ENCODE measurements at places on chromosomes 1 and 21.

GRCh38 chr1:37846647-37847339, 12.6 kb downstream of the MTF1 start:
- DNase-seq, result no peak

- no peak for DNase-seq
Measured at GRCh38 chr1:230159580-230159979, 92.5 kb downstream of the GALNT2 start.

DNA sequence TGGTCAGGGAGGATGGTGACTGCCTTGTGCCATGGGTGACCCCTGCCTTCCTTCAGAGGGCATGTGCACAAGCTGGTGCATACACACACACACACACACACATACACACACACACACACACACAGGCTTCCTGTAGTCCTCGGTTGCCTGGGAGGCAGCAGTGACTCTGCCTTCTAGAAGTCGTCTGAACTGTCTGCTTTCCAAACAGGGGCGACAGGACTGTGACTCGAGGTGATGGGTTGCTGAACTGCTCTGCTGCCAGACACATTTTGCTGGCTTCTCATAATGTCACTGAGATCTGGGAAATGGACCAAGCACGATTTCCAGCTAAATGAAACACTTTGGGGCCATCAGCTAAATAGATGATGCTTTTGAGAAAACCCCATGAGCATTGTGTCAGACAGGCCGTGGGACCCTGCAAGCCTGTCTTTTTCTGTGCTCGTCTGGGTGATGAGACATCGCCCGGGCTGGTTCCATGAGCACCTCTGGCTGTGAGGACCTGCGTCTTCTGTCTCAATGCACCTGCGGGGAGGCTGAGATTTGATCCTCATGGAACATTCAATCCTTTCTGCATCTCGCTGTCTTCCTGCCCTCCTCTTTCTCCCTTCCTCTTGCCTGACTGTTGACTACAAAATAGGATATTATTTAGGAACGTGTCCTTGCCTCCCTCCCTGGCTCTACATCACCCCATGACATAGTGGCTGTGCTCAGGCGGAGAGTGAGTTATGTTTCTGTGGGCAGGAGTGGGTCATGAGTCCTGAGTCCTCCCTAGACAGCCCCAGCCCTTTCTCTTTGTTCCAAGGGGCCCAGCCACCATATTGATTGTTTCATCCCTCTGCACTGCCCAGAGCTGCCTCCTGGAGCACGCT, 436.8 kb downstream of the CAMTA1 start:
- no peak for DNase-seq

- no peak for DNase-seq
Measured at GRCh38 chr1:231407049-231407448, 15.0 kb downstream of the EGLN1 start.

- no peak for DNase-seq
Measured at GRCh38 chr1:74650561-74650960, 23.0 kb downstream of the ERICH3 start.

GRCh38 chr1:169694304-169695075, 16.9 kb downstream of the SELL start:
- DNase-seq, result no peak

DNA sequence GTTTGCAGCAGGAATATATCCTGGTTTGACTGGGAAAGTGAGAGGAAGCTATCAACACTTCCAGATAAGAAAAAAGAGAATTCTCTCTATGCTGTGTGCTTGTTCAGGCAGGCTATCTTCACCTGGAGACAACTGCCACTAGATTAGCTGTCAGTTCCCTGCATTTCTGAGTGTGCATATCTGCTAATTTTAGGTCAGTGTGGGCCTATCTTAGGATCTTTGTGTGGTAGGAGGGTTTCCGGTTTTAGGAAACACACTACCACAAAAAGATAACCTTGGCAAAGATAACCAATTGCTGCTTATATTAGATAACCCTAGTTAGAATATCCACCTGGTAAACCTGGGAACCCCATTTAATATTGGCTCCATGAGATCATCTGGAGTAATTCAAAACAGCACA, 22.5 kb upstream of the GBP5 start:
- no peak for DNase-seq

DNA sequence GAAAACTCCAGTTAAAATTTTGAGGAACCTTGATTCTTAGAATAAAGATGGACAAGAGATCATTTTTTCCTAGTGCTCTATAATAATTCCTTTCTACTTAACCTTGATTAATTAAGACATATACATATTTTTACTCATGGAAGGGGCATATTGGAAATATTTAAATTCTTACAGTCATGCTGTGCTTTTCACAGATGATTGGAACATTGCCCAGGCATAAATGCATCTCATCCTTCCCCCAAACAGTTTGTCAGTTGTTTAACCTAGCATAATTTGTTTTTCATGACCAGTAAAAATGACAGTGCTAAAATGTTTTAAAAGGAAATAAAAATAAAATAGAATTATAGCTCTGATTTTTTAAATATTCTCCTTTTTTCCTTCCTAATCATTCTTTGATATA, 140.0 kb downstream of the DNM3 start:
- no peak for DNase-seq

- DNase-seq, result no peak
Measured at GRCh38 chr1:18723206-18723605, 92.6 kb downstream of the PAX7 start.

DNA sequence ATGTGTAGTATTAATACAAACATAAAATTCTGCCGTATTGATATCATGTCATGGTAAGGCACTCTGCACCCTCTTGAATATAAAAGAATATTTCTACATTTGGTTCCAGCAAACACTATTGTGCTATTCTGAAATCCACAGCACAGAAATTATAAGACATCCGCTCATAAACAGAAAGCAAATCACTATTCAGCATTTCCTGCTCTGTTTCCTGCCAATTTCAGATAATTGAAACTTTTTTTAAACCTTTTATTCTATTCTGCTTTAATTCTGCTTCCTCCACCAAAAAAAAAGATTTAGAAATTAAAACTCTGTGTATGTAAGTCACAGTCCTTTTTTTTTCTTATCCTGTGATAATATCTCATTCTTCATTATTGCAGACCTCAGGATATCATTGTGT, 39.6 kb upstream of the PLEKHO1 start:
- no peak for DNase-seq

GRCh38 chr1:71774705-71775104, 507.6 kb downstream of the NEGR1 start:
- no peak for DNase-seq

DNA sequence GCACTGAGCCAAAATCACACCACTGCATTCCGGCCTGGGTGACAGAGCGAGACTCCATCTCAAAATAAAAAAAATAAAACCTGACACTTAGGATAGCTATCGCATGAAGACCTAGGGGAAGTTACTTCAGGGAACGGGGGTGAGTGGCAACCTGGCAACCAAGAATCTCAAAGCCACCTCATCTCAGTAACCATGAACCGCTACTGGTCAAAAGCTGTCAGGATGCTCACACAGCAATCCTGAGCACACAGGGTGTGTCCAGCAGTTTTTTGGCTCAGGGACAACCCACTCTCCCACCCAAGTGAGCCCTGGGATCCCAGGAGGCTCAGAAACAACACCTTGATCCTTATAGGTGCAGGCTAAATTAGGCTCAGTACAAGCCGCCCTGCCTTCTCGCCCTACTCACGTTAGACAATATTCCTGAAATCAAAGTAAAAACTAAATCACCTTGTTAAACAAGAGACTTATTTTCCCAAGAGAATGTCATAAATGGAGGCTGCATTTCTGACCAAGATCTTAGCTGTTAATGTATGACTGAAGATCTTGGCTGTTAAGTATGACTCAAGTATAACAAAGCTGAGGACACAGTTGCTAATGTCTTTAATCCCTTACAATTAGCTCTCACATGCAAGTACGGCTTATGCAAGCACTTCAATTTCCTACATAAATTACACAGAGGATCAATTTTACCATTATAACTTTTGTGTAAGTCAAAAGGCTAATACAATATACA, 48.3 kb upstream of the NADK start:
- DNase-seq, result no peak

GRCh38 chr1:109214695-109215623, 1.2 kb downstream of the SARS1 start:
- DNase-seq, result peak; percentile 43

DNA sequence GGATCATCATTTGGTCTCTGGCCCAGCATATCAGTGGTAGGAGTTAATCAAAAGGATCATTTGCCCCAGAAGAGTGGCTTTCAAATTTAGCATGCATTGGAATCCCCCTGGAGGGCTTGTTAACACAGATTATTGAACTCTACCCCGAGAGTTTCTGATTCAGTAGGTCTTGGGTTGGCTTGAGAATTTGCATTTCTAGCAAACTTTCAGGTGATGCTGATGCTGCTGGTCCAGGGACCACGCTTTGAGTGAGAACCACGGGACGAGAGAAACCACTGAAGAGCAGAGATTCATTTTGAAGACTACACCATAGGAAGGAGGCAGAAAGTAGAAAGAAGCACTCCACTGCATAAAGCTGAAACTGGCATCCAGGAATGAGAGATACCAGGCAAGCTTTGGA, 81.3 kb upstream of the DUSP10 start:
- no peak for DNase-seq

DNA sequence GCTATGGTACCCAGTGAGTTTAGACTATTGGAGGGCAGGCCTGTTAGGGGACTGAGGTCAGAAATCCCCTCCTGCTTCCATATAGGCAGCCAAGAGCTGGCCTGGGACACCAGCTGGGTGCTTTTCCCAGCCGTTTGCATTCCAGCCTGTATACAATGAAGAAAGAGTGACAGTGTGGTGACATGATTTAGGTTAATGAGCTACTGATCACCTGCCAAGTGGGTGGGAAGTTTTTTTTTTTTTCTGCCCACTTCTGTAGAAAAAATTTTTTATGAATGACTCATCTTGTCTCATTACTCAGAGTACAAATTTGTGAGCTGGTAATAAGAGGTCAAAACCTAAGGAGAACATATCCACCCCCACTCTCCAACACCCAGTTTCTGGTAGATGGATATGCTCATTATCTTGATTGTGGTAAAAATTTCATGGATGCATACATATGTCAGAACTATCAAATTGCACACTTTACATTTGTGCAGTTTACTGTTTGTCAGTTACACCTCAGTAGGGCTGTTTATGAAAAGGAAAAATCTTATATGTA, 16.4 kb upstream of the CGN start:
- peak; percentile 53 for DNase-seq

DNA sequence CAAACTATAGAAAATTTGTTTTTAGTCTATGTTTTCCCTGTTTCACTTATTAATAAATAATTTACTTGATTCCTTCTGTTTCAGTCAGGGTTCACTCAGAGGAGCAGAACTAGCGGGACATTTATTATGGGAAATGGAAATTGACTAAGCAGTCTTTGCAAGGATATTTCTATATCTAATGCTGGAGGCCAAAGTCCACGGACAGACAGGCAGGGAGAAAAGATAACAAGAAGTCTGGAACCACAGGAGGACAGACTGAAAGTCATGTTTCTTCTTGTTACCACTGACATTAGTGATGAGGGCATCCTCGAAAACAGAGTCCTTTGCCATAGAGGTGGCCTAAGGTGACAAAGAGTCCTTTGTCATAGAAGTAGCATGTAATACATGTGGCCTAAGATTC, 744.5 kb upstream of the TMPRSS15 start:
- DNase-seq, result no peak

GRCh38 chr1:246805135-246805716, 81.0 kb downstream of the SCCPDH start:
- no peak for DNase-seq

DNA sequence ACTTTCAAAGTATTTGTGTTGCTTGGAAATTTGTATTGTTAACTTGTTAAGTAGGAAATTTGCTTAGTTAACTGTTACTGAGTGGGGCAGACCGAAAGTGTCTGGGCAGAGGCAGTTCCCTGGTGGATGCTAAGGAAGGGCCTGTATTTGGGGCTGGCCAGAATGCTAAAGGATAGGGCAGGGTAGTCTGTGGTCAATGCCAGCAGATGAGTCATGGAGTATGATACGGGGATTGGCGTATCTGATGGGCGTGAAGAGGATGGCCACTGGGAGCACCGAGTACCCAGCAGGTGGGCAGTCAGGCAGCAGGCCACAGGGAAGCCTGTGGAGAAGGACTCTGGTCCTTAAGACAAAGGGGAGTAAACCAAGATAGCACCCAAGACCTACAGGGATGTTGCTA, 46.6 kb upstream of the SCAF4 start:
- DNase-seq, result no peak

GRCh38 chr1:21672478-21673276, 3.5 kb upstream of the RAP1GAP start:
- no peak for DNase-seq

GRCh38 chr1:10833630-10834557, 37.4 kb upstream of the CASZ1 start:
- peak; percentile 34 for DNase-seq

DNA sequence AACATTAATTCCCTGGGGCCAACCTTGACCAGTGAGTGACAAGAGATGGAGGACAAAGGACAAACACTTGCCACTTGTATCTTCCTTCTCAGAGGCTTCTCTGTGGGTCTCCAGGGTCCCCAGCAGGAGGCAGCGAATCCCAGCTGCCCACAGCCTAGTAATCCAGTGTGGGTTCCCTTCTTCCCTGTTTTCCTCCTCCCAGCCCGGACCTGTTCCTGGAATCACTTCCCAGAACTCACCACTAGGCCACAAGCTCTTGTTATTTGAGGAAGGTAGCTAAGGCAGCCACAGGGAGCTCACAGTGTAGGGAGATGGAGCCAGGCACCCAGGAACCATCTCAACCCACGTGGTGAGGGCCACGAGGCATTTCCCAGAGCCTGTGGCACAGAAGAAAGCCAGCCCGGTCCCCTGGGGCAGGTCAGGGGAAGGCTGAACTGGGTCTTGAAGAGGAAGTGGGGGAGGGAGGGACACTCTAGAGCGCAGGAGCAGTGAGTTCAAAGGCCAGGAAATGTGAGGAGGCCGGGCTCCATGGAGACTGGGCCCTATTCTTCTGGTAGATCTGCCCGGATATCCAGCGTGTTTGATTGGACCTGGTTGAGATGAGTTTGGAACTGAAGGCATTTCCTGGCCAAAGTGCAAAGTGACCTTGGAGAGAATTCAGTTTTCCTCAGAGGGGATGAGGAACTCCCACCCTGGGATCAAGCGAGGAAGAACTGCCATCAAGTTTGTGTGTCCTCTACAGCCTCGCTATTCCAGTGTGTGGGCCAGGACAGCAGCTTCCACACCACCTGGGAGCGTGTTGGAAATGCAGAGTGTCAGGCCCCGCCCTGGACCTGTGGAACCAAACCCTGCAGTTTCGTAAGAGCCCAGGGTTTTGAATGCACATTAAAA, 20.3 kb upstream of the C2CD2 start:
- DNase-seq, result no peak

- DNase-seq, result no peak
Measured at GRCh38 chr1:53755874-53756273, 16.9 kb upstream of the GLIS1 start.

GRCh38 chr21:38140207-38140903, 116.4 kb upstream of the KCNJ15 start:
- DNase-seq, result no peak

DNA sequence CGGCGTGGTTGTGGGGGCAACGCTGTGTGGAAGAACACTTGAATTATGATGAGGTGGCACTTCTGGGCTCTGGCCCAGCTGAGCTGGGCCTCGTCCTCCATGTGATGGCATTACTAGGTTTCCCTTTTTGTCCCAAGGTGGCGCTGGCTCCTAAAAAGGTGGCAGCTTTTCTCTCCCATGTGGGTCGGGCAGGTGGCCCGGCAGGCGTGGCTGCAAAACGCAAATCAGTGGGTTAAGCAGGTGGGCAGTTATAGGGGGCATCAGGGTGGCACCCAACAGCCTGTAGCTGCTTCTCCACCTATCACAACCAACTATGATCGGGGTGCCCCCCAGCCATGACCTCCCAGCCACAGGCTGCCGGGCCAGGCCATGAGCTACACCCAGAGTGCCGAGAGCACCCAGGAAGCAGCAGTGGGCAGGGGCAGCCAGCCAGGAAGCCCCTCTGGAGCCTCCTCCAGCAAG, 59.6 kb downstream of the KCNAB2 start:
- no peak for DNase-seq

Data from H54 (cell line).